ENCODE measurements at places on chromosomes 2 and 18.

GRCh38 chr2:99602476-99602875, 112.7 kb upstream of the REV1 start:
- no peak for DNase-seq

DNA sequence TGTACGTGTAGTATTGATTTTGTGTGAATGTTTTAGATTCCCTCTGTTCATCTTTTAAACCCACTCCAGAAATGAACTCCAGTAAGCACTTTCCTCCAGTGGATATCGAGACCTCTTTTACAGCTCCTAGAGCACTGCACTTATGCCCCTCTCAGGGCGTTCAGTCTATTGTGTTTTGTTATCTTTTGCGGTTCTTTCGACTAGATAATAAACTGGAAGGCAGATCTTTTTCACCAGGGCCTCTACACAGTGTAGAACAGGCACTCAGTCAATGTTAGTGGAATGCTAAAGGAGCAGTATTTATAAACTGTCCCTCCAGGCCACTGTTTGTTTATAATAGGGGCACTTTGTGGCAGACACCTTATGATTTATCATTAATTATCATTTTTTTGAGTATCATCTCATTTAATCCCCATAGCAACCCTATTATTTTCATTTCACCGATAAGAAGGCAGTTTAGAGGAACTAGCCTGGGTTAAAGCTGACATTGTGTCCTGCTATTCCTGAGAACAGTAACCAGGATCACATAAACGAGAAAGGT, 742 bp upstream of the SOS1 start:
- DNase-seq = no peak

DNA sequence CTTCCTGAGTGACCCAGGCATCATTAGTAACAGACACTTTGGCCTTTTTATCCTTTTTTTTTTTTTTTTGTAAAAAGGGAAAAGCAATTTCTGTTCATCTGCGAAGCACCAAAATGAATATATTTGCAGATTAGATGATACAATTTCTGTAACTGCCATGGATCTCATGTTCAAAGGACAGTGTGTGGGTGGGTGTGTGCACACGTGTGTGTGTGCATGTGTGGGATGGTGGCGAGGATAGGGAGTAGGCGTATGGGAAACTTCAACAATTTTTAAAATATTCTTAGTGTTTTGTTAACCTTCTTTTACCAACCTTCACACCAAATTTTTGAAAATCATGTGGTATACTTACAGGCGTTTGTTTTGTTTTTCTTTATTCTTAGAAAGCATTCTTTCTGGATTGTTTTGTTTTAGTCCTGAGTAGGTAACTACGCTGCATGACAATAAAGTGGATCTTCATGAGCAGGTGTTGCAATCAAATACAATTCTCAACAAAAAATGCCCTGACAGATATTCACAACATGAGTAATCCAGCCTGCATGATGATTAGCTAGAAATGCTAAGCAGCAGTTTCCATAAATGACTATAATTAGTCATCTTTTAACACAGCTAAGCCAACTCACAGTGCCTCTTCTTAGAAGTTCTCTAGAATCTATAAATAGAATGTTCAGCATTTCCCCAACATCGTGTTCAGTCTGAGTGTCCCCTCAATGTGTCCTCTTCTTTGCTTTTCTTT, 53.5 kb upstream of the RMDN2 start:
- no peak for DNase-seq

DNA sequence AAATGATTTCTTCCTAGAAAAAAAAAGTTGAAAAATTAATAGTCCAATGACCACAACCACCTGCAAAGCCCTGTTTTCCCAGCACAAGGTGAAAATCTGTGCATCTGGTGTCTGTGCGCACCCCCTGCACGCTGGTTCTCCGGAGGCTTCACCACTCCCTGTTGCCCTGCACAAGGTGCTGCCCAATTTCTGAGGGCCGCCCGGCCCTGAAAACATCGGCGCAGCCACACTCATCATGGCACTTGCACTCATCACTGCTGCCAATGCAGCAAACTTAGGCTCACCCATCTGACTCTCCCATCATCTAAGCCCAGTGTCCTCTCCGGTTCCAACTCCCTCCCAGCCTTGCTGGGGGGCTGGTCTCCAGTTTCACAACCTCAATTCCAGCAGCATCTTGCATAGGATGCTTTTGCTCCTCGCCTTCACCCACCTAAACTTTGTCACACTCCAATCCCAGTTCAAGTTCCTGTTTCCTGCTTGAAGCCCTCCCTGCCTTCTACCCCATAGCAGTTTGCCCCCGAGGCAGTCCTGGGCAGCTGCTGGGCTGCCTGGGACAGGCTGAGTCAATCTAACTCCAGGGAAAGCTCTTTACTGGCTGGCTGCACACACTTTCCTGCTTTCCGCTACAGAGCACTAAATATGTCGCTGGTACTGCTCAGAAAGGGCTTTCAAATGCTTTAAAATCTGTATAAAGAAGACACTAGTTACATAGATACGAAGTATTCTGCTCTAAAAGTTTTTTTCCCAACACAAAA, 522.5 kb upstream of the ID2 start:
- DNase-seq = no peak
